ENCODE measurements at places on chromosomes 4 and X. TPM values are rescaled to one million over a fixed set of nuclear protein-coding genes. Genes with fewer than 3 reads are reported as not detected.

DNA sequence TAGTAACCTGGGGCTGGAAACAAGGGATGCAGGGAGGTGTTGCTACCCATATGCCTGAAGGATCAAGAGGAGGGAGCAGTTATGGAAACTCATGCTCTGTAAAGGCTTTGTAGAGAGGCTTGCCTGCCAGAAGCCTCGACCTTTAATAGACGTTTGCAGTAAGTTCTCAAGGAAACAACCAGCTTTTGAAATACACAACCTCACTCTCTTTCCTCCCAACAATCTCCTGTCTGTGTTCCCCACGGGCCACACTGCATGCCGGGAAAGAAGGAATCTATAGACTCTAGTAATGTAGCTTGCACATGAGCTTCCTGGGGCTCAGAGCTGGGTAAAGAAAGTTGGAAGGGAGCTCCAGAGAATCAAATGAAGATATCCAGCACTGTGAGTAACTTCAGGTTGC, 101.6 kb upstream of the PACRGL start:
- no peak for DNase-seq

DNA sequence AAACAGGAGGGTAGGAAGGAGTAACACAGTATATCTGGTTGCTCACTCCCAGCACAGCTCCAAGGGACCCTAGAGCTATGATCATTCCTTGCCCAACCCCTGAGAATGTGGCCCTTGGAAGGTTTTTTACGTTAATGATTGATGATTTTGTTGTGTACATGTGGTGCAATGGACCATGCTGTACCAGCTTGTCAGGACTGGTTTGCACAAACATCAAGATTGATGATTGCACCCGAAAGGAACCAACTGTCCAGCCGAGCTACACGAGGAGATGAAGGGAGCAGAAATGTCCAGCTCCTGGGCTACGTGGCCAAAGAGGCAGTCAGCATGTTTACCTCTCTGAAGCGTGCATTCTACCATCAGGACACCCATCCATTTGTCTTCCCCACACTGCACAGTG, 83.2 kb upstream of the USP9X start:
- no peak for DNase-seq

DNA sequence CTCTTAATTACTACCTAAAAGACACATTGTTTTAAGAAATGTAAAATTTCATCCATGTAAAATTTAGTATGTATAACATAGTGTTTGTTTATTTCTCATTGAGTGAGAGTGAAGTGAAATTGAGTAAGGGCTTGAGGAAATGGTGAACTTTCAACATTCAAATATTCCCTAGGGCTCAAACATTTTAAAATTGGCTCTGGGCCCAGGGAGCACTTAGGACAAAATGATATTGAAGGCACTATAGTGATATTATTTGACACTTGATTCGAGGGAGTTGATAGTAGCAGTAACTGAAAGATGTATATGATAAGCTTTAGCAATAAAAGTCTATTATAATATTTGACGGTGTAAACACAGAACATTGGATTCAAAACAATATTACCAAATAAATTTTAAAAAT, 1244.0 kb upstream of the TENM3 start:
- DNase-seq = no peak

DNA sequence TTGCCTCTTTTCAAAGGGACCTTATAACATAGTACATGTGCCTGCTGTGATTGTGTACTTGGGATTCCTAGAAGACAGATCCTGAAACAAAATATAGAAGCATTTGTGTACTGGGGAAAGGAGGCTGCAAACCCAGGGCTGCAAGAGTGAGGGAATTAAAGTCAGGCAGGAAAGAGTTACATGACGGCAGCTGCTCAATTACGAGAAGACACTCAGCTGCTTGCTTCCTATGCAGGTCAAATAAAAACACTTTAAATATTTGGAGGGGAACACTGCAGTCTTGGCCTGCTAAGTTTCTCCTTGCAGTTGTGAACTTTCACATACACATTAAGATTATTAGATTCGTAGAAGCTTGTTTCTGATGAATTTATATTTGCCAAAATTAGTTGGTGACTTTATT, 191.9 kb upstream of the CXCL13 start:
- DNase-seq = no peak

- no peak for DNase-seq
These were observed 171.8 kb upstream of the FGF16 start for GRCh38 chrX:77275392-77275791.

Gene GATA1
- total RNA-seq = 1.1 TPM

Gene MPP1
- 34.6 TPM for total RNA-seq

Measured in skin of body (tissue), 3 donors.